ENCODE measurements at places on chromosomes 5 and 9.

DNA sequence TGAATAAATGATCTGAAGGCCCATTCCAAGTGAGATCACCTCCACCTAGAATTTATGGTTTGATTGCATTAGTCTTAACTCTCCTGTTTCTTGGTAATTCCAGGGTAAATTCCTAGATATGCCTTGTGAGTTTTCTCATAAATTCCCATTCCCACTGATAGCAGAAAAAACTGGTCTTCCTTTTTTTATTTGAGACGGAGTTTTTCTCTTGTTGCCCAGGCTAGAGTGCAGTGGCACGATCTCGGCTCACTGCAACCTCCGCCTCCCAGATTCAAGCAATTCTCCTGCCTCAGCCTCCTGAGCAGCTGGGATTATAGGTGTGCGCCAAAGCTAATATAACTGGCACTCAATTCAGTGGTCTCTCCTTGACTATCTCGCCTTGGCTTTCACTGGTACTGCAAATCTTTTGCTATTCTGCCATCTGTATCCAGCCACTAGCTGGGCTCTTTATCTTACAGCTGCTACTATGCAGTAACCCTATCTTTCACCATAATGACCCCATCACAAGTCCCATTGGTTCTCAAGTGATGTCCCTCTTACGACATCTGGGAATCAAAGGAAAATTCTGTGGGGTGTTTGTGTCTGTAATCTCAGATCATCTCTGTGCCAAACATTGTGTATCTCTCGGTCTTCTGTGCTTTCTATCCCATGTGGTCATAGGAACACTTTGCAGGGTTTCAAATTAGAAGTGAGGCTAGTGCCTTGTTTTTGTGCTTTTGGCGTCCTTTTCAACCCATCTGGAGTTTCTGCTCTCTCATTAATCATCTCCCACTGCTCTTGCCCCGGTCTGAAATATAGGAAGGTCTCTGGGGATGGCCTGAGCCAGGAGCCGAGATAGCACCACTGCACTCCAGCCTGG, 14.4 kb downstream of the HNRNPK start:
- no peak for DNase-seq

GRCh38 chr9:11241779-11242178, 629.0 kb upstream of the PTPRD start:
- DNase-seq: no peak

DNA sequence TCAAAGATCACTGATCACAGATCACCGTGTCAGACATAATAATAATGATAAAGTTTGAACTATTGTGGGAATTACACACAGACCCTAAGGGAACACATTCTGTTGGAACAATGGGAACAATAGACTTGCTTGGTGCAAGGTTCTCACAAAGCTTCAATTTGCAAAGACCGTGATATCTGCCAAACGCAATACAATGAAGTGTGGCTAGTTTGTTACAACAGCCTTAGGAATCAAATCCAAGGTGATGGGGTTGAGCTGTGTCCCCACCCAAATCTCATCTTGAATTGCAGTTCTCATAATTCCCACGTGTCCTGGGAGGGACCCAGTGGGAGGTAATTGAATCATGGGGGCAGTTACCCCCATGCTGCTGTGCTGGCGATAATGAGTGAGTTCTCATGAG, 20.8 kb downstream of the KYAT1 start:
- DNase-seq: no peak

GRCh38 chr9:135074354-135075233, 12.9 kb upstream of the OLFM1 start:
- DNase-seq: no peak

GRCh38 chr9:109164042-109164441, 3.0 kb downstream of the FRRS1L start:
- no peak for DNase-seq

GRCh38 chr9:26357803-26358344, 534.7 kb downstream of the CAAP1 start:
- DNase-seq: no peak

DNA sequence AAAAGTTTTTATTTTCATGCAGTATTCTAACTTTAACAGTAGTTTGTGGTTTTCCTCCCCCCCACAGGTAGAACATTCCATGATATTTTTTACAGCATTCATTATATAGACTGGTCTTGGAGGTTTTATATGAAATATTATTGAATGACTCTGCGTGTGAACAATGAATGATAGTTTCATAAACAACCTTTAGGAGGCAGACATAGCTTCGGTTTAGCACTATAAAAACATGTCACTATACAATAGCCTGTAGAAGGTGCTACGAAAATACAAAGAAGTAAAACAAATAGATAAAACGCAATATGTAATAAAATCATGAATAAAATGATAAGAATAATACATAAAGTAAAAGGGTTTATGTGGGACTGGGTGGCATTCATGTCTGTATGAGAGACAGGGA, 8.5 kb downstream of the KLF4 start:
- DNase-seq: no peak

- DNase-seq: no peak
Measured at GRCh38 chr9:104121022-104121421, 26.9 kb downstream of the SMC2 start.

- DNase-seq: no peak
Measured at GRCh38 chr9:74444369-74444768, 52.8 kb upstream of the RORB start.

DNA sequence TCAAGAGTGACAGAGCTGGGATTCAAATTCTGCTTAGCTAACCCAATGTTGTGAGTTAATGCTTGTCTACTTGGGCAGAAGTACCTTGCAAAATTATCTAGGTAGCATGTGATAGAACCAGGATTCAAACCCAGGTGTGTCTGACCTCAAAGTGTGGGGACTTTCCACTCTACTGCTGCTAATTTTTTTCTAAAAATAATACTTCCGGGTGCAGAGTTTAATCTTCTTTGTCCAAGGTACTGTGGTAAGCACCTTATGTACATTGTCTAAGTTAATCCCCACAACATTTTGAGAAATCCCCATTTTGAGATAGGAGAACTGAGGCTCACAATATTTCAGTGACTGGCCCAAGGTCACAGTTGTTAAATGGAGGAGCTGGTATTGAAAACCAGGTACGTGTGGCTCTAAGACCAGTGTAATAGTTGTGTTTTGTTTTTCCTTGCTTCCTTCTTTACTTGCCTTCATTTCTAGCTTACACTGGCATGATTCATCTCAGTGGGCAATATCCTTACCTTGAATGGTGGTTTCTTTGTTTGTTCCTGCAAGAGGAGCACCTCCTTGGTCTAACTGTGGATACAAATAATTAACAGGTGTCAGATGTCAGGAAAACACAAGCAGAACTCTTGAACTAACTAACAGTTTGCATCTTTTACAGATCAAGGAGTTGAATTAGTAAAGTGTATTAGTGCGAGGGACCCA, 7.5 kb downstream of the ALDOB start:
- DNase-seq: no peak

DNA sequence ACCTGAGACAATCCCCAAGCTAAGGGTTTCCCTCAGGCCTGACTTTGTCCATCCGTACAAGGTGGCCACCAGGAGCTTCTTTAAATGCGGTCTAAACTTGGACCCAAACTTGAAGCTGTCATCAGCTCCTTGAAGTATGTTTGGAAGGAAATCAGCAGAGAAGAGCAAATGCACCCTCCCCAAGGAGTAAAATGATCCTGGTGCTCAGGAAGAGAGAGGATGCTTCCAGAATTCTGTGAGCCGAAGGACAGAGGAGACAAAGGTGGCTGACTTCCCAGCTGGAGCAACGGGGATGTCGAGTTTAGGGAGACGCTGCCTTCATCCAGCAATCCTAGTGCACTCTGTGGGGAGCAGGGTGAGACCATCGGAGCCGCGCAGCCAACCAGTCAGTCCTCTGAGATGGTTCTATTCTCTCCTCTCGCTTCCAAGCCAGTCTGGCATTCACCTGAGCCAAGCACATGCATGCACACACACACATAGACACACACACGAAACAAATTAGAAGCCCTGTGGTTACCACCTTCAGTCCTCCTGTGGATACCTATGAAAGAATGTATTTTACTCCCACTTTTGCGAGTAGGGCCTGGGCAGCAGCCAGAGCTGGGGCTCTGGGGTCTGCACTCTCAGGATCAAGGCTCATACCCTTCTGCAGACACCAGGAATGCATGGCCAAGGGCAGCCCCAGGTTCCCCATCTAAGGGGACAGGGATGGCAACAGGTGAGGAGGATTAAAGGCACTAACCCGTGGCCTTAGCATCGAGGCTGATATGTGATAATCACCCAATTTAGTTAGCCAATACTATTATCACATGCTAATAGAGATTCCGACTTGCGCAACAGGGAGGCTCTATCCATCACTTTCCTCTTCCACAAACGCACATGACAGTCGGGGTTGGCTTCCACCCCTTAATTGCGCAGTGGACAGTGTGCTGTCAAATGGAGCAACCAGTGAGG, 75.8 kb downstream of the GTF3C4 start:
- no peak for DNase-seq

Data from Kasumi-1 (cell line).